ENCODE measurements at places on chromosomes 1 and 21.

GRCh38 chr1:193131266-193131860, 9.5 kb downstream of the CDC73 start:
- DNase-seq: no peak

GRCh38 chr1:243845888-243846287, 4.2 kb downstream of the AKT3 start:
- DNase-seq: no peak

DNA sequence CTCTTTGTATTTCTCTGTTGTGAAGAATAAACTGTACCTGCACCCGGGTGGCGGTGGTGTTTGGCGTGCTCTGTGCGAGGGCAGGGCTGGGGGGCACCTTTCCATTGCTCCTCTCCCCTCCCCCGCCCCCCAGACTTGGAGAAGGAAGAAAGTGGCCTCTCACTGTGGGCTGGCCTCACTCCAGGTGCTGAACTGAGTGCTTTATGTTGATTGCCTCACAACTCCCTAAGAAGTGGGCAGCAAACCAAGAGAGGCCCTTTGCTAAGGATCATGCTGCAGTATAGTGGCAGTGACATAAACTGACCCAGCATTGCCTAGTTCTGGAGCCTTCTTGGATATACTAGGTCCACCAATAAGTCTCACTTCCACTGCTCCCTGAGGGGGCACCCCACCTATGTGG, 20.2 kb downstream of the A3GALT2 start:
- no peak for DNase-seq

DNA sequence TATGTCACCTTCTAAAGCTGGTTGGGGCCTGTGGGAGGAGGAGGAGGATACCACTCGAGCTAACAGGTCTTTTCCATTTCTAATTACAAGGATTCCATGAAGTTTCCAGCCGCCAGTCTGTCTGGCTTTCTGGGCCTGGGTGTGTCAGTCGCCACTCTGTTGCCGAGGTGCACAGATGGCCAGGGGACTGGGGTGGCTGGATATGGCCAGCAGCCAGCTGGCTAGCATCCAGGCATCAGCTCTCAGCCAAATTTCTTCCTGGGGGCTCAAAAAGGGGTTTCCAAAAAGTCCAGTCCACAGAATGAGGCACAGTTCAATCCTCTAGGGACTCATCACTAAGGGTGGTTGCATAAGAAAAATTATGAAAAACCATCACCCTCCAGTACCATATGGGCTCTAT, 32.4 kb downstream of the ITPKB start:
- DNase-seq: no peak

- no peak for DNase-seq
Measured at GRCh38 chr1:237737448-237737847, 153.3 kb downstream of the ZP4 start.

DNA sequence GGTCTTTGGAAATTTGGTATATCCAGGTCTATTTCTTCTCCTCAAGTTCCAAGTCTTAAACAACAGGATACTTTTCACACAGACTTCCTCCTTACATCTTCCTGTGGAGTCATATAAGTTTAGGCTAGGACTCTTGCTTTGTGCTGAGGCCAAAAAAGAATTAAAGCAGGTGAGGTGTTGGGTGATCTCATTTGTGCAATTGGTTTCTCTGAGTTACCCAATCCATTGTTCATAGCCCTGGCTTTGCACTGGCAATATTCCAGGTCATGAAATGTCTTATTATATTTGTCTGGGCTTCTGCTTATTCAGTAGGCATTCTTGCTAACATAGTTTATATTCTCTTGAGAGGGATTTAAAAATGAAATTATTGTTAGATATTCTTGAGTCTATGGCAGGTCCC, 14.1 kb upstream of the KIAA0040 start:
- DNase-seq: no peak

- DNase-seq: no peak
Measured at GRCh38 chr1:40105028-40105427, 8.0 kb upstream of the PPT1 start.

GRCh38 chr1:227545361-227545760, 18.0 kb upstream of the ZNF678 start:
- DNase-seq: no peak
